ACHN (cell line): ENCODE measurements at places on chromosomes 5 and 9.

GRCh38 chr5:102211165-102211564 is 84.9 kb downstream of the SLCO4C1 start:
- no peak for DNase-seq

- no peak for DNase-seq
These were observed 4.0 kb downstream of the CMBL start for GRCh38 chr5:10303699-10304170.

DNA sequence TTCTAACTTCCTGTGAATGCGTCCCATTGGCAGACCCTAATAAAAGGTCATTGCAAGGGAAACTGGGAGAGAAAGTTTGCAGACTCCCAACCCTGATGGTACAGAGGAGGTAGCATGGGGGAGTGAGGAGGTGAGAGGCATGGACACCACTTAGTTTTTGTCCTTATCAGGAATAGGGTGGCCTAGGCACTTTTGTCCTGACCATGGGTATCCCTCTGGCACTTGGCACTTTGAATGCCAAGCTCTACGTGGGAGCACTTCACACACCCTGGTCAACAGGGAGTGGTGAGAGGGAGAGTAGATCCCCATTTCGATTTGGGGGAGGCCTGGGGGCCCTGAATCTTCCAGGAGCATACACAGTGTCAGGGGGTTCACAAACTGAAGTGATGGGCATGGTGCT is 75.6 kb upstream of the SH3PXD2B start:
- DNase-seq = no peak

DNA sequence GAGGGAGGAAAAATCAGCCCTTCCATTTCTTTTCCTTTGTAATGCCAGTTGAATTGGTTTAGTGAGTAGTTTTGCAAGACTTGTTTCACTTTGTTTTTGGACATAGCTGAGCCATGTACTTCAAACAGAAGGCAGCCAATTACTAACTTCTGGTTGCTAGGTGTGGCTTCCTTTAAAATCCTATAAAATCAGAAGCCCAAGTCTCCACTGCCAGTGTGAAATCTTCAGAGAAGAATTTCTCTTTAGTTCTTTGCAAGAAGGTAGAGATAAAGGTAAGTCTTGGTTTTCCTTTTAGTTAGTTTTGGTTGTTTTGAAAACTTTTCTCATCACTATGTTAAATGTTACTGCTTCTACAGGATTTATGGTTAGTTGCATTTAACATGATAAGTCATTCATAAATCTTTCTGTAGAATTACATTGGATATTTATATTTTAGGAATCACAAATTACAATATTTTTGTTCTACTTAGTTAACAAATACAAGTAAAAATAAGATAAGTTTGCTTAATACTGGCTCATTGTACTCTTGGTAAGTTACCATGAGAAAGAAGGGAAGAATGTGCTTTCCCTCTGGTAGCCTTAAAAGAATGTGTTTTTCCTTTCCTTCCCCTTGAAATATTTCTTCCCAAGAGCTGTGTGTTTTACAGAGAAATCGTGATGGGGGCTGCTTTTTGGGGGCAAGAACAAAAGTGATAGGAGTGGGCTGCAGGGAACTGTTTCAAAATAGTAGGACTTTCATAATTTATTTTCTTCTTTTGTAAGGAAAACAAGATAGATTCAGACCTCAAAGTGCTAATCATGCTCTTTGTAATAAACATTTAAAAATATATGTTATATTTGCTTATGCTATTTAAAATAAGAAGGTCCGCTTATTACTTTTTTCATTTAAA is at the start of gene ANXA1:
ANXA1 (plus strand) TSS at position 213 of the 890 bp plus-strand sequence. CDS start 6,671 bp downstream, outside the sequence.
- peak; percentile 75 for DNase-seq

DNA sequence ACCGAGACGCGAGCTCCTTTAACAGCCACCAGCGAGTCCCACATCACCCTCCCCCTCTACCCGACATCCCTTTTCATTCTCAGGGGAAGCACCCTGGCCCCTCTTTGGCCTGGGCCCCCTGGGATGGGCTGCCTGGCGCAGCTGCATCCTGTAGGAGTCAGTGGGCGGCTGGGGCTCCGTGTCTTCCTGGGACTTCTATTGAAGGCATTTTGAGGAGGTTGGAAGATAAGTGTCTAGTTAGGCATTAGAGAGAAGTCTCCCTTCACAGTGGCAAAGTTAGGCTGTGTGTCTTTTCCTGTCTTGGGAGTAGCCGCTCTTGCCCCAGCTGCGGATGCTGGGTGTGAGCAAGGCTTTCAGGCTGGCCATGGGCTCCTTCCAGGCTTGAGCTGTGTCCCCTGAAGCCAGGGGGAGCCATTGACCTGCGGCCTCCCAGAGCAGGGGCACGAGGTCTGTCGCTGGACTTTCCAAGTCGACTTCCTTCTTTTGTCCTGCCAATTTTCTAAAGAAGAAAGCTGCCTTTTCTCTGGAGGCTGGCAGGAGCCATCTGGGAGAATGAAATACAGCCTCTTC is 18.6 kb upstream of the NKD2 start:
- DNase-seq = no peak

DNA sequence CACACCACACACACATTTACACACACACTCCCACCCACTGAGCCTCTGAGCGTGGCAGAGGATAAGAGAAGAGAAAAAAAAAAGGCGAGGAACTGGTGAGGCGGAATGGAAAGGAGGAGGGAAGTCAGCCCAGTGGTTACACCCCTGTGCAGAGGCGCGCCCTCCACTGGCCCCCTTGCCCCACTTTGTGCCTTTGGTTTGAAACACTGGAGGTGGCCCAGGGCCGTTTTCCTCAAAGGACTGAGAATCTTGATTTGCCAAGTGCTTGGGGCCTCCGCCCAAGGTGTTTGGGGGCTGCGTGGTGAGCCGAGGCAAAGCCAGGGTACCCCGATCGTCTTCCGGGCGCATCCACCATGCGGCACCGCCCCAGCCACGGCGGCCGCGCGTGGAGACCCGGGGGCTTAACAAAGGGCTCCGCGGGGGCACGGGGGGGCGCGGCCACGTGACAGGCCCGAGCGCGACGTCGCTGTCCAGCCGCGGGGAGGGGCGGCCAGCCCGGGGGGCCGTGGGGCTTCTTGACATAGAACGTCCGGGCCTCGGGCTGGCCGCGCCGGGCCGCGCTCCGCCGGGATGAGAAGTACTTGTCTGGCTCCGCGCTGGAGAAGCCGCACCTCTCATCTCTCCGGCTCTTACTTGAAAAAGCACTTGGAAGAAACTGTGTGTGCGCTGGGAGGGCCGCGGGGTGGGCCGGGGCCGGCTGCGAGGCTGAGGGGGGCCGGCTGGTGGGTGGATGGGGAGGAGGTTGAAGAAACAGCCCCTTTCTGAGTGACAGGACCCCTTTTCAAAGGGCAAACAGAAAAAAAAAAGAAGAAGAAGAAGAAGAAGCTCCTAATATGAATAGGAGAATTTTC is 21.0 kb downstream of the NR2F1 start:
- no peak for DNase-seq

DNA sequence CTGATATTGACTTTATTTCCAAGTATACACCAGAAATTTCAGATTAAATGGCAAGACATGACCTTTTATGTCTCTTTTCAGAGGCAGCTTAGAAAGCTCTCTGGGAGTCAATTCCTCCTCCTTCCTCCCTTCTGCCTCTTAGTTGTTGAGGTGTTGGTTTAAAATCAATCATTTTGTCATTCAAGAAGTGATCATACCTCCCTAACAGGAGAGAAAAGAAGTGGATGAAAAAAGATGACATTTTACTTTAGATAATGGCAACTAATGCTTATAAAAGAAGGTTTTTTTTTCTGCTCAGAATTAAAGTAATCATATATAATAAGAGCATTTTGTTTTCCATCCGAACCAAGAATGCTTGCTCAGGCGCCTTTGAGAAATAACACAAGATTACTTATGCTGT is 448.7 kb downstream of the CTNND2 start:
- DNase-seq = no peak

DNA sequence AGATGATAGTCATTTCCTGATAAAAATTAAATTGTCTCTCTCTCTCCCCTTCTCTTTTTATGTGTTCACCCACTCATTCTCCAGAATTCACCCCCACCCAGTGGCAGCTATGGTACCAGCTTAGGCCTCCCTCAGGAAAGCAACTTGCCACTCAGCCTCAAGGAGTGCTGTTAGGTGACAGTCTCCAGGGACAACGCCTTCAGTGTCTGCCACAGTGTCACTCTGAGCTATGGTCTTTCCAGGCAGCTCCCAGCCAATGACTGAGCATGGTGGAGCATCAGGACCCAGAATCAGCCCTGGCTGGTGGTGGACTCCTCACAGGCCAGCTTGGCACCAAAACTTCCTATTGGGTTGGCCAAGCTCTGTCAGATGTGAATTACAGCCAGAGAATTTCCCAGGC is 140.9 kb upstream of the PIK3R1 start:
- DNase-seq = no peak

- no peak for DNase-seq
These were observed 43.3 kb downstream of the EXOSC2 start for GRCh38 chr9:130736834-130737233.

DNA sequence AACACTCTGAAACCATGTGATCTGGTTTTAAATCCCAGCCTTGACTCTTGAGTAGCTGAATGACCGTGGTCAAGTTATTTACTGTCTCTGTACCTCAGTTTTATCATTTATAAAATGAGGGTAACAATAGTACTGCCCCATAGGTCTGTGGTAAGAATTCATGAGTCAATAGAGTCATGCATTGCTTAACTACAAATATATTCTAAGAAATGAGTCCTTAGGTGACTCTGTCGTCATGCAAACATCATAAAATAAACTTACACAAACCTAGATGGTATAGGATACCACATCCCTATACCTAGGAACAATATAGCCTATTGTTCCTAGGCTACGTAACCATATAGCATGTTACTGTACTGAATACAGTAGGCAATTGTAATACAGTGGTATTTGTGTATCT is 20.3 kb upstream of the ABCA1 start:
- no peak for DNase-seq

GRCh38 chr5:5005353-5005752 is 134.8 kb upstream of the ADAMTS16 start:
- DNase-seq = no peak

DNA sequence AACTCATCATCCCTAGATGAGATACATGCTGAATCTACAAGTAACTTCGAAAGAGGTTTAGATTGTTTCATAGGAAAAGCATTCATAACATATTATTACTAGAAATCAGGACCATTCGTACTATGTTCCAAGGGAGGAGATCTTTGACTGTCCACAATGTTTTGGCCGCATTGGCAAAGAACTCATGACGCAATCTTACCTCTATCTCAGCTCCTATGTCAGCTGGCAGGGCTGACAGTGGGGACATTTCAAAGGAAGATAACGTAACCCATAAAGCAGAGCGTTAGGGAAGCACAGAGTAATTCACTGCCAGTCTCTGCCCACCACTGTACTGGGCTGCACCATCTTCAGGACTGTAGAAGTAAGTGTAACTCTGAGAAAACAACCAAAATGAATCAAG is 69.7 kb downstream of the EFNA5 start:
- DNase-seq = no peak

DNA sequence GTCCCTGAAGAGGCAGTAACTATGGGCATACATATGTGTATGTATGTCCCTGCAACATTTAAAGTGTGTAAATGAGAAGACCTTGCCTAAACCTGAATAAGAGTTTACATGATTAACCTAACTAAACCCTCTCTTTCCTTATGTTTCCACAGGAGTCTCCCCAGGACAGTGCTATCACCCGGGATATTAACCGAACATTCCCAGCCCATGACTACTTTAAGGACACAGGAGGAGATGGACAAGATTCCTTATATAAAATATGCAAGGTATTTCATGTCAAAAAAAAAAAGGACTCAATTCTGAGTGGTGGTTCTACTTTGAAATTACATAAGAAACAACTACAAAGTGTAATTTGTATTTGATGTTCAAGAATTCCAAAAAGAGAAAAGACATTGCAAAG is 31.7 kb downstream of the GPR21 start:
- no peak for DNase-seq
